ELR (cell line): ENCODE measurements at places on chromosomes 1 and 21.

- DNase-seq, result peak; percentile 54
These were observed 2.4 kb upstream of the CTTNBP2NL start for GRCh38 chr1:112393631-112393974.

DNA sequence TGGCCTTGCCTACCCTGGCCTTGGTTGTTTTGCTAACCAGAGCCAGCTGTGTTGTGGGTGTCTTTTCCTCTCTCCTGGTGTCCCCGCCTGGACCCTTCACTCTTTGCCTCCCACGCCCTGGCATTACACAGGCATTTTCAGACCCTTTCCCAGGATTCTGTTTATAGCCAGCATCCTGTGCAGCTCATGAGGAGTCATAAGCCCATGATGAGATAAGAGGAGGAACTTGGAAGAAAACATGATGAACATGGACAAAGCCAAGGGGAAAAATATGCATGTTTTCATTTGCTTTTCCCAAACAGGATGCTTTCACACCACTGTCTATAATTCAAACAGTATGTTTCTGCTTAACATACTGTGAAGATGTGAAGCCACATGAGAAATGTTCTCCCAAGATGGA is 18.7 kb upstream of the WARS2 start:
- DNase-seq, result peak; percentile 59

GRCh38 chr1:185837711-185838110 is 103.5 kb downstream of the HMCN1 start:
- DNase-seq, result no peak

GRCh38 chr1:232267092-232267836 is 362.7 kb downstream of the SIPA1L2 start:
- no peak for DNase-seq

GRCh38 chr21:37877888-37878684 is 38.2 kb downstream of the KCNJ6 start:
- no peak for DNase-seq

DNA sequence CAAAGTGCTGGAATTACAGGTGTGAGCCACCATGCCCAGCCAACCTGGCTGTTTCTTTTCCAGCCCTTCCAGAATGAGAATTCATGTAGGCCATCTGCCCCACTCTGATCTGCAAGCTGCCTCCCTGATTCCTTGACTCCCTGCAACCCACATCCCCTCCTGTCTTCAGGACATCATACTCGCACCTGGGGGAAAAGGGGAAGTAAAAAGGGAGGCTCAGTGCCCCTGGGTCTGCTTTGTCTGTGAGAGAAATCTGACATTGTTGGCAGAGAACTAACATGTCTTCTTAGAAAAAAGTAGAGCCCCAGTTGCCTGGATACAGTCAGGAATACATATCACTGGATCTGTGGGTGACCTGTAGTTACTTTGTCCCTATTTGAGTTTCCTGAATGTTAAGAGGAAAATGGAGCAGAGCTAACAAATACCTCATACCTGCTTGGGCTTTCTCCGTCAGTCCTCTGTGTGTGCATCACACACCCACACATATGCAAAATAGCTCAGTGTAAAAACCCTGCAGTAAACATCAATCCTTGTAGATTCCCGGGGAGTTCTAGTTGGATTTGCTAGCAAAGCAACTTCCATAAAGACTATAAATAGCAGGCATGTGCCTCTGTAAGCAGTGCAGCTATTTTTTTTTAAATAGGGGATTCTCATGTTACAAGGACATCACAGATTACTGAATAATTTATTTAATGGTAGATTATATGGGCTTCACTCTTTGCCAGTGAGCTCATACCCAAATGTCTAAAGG is 62.9 kb downstream of the TEX35 start:
- no peak for DNase-seq

DNA sequence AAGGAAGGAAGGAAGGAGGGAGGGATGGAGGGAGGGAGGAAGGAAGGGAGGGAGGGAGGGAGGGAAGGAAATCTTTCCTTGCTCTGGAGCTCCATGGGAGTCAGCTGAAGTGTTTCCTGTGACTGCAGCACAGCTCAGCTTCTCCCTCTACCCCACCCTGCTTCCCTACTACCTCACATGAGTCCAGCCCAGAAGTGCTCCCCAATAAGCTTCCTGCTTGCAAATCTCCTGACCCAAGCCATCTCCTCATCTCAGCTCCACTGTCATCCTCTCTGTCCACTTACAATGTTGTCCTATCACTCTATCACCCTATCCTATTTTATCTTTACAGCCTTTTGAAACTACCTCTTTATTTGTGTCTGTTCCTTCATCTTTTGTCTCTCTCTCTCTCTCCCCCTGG is 52.9 kb upstream of the SSBP3 start:
- DNase-seq, result no peak

DNA sequence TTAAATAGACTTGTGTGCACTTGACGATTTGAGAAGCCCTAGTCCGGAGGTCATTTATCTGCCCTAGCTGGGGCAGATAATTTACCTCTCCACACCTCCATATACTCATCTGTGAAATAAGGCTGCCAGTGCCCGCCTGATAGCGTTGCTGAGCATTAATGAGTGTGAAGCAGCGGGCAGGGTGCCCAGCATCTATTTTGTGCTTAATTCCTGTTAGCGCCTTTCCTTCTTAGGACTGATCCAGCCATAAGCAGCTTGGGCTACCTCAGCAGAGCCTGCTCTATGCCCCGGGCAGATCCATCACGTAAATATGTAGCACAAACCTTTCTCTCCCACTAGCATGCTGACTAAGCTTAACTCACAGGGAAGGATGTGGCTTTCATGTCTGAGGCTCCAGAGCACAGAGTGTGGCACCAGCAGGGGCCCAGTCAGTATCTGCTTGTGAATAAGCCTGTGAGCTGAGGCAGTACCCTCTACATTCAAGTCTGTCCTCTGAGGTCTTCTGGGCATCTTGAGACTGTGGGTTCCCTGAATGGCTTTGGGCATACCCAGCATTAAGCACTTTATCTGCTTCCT is 21.5 kb upstream of the RNF187 start:
- DNase-seq, result peak; percentile 30

- DNase-seq, result no peak
These were observed 494.7 kb downstream of the NPHP4 start for GRCh38 chr1:5497503-5497902.
